ENCODE measurements at places on chromosomes 12 and 14. TPM values are rescaled to one million over a fixed set of nuclear protein-coding genes. Genes with fewer than 3 reads are reported as not detected.
A peak's percentile ranks its signal among the peaks of the same experiment; 100 is the strongest.

CRACR2A gene
- 18.9 TPM for total RNA-seq

KRT6B gene
- not detected for total RNA-seq

DTX1 gene
- total RNA-seq = 76.1 TPM

DNA sequence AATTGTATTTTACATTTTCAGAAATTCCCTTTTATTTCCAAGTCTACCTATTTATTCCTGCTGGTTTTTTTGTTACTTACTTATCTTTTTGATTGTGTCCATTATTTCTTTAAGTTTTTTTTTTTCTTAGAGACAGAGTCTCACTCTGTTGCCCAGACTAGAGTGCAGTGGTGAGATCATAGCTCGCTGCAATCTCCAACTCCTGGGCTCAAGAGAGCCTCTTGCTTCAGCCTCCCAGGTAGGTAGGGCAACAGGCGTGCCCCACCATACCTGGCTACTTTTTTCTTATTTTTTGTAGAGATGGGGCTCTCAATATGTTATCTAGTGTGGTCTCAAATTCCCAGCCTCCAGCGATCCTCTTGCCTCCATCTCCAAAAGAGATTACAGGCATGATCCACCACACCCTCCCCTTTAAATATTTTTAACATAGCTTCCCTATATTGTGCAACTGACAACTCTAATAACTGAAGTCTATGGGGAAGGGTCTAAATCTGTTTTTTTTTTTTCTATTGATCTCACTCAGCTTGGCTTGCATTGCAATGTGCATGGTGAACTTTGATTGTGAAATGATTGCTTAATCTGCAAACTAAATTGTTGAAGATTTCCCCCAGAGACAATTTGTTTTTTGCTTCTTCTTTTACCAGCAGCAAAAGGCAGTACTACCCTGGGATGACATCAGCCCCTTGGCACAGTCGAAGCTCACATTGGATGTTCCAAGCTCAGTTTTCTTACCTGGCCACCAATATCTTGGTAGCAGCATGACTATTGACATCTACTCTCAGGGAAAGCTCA, 25.7 kb upstream of the COCH start:
- no peak for DNase-seq

GRCh38 chr14:81169711-81170103, 51.1 kb downstream of the GTF2A1 start:
- DNase-seq = peak; percentile 88

GRCh38 chr14:90454041-90455000, 57.5 kb downstream of the CALM1 start:
- DNase-seq = no peak

GRCh38 chr12:93908846-93909567, 231.8 kb downstream of the CRADD start:
- DNase-seq = no peak

- DNase-seq = no peak
These were observed 45.4 kb downstream of the SYNE3 start for GRCh38 chr14:95471016-95471415.

- no peak for DNase-seq
These were observed 3.4 kb upstream of the ARHGAP5 start for GRCh38 chr14:32073537-32074189.

DNA sequence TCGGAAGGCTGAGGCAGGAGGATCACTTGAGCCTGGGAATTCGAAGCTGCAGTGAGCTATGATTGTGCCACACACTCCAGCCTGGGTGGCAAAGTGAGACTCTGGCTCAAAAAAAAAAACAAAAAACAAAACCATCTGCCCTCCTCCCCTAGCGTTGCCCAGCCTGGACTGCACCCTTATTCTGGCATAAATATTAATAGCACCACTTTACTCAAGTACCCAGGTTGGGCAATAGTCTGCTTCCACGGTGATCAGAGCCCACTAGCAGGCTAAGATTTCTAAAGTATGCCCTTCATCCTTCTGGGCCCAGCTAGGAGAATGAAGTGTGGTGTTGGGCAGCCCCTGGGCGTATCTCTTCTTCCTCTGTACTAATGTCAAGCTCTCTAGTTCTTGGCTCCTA, 33.3 kb downstream of the KCTD10 start:
- DNase-seq = no peak

Data from spleen (tissue), 13 donors.